ENCODE measurements at places on chromosomes 2 and 18.
A peak's percentile ranks its signal among the peaks of the same experiment; 100 is the strongest.

DNA sequence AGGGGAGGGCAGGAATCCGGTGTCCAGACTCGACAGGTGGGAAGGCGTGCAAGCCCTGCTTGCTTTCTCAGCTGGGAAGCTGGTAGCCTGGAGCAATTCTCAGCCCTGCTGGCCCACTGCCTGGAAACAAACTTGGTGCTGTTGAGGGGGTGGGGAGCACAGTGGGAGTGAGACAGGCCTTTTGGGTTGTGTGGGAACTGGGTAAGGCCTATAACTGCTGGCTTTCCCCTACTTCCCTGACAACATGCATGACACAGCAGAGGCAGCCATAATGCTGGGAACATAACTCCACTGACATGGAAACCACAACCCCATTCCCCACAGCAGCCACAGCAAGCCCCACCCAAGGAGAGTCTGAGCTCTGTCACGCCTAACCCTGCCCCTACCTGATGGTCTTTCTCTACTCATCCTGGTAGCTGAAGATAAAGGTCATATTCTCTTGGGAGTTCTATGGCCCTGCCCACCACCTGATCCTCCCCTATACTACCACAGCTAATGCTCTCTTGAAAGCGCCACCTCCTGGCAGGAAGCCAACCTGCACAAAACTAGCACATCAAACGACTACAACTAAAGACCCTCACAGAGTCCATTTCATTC lies 122.9 kb upstream of the ACVR1C start:
- peak; percentile 43 for DNase-seq

DNA sequence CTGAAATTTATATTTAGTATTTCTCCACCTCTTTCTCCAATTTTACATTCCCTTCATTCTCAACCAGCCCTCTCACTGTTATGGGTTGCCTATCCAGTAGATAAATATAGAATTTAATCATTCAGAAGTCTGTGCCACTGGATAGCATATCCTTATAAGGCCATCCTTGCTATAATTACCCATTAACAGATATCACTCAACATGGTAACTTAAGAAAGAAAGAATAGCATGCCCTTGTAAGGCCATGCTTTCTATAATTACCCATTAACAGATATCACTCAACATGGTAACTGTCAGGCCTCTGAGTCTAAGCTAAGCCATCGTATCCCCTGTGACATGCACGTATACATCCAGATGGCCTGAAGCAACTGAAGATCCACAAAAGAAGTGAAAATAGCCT lies 1137.4 kb upstream of the FAM98A start:
- DNase-seq, result no peak

- DNase-seq, result no peak
Measured at GRCh38 chr2:106223347-106223746, 29.2 kb upstream of the UXS1 start.

DNA sequence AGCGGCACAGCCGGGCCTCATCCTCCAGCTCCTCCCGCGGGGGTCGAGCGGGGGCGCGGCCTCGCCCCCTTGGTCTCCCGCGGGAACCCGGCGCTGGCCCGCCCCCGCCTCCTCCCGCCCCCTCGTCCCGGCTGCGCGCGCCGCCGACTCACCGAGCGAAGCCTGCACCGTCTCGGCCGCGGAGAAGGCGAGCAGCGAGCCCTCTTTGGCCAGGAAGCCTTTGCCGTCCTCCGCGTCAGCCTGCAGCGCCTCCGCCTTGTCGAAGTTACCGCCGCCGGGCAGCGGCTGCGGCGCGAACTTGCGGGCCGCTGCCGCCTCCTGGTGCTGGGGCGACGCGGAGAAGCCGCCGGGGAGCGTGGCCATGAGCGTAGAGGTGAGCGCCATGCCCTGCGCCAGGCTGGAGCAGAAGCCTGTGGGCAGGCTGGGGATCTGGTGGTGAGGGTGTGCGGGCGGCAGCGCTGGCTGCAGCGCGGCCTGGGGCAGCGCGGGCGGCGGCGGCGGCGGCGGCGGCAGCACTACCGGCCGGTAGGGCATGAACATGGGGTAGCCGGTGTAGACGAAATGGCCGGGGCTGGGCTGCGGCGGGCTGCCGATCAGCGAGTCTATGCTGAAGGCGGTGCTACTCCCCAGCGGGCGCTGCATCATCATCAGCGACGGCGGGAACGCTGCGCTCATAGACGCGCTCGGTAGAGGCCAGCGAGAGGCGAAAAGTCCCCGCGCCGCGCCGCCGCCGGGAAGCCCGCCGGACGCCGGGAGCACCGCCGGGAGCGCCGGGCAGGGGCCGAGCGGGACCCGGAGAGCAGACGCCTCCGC lies 683 bp downstream of the GBX2 start:
- DNase-seq, result no peak

- DNase-seq, result no peak
Measured at GRCh38 chr18:37900326-37900725, 334.7 kb upstream of the CELF4 start.

GRCh38 chr18:6509832-6510231 lies 95.1 kb upstream of the L3MBTL4 start:
- DNase-seq, result no peak

- DNase-seq, result no peak
Measured at GRCh38 chr2:105890111-105890510, 145.4 kb downstream of the NCK2 start.

DNA sequence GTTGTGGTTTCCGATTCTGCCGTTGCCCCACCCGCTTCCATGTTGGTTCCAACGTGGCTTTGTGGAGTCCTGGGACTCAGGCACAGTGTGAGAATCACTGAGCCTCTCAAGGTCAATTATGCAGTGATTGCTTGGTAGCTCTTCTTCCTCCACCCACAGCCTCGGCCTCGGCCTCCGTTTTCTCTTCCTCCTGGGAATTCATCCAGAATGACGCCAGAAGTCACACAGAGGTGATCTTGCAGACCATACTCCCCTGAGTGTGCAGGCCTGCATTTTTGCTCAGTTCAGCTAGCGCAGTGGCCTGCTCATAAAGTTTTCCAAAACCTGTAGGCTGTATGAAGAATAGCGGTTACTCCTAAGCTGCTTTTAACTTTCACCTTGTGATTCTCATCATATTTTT lies 273.3 kb downstream of the GBX2 start:
- DNase-seq, result no peak

DNA sequence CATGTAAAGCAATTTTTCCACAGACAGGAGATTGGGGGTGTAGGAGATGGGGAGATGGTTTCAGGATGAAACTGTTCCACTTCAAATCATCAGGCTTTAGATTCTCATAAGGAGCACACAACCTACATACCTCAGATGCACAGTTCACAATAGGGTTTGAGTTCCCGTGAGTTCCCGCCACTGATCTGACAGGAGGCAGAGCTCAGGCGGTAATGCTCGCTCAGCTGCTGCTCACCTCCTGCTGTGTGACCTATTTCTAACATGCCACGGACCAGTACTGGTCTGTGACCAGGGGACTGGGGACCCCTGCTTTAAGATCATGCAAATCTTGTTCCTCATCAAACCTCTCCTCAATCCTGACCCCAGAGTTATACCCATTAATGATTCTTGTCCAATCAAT lies 70.1 kb downstream of the RPE start:
- DNase-seq, result no peak

DNA sequence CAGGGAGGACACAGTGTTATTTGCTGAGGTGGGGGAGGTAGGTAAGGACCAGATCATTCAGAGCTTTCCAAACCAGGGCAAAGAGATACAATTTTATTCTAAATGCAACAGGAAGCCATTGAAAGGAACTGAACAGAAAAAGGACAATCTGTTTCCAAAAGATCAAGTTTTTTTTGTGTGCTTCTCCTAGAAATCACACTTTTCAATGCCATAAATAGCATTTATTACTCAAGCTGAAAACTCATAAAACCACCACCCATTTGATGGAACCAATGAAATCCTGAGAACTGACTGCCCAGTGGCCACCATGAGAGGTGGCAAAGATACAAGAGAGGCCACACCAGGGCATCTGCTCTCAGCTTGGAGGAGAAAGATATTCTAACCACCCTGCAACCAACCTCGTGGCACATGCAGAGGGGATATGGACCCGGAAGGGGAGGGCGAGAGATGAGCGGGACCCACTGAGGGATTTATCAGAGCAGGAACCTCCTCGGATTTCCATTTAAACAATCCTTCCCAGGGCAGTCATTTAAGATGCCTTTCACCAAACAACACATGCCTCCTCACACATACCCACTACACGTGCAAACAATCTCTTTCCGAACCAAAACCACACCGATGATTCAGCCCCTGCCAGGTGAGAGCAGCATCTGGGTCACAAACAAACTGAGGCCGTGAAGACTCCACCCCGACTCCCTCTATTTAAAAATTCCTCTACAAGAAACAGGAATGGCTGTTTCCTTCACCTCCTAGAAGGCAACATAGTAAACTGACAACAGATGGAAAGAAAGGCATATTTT lies 8.8 kb downstream of the CYB5A start:
- no peak for DNase-seq

- no peak for DNase-seq
Measured at GRCh38 chr2:236536727-236537398, 32.8 kb upstream of the ACKR3 start.

DNA sequence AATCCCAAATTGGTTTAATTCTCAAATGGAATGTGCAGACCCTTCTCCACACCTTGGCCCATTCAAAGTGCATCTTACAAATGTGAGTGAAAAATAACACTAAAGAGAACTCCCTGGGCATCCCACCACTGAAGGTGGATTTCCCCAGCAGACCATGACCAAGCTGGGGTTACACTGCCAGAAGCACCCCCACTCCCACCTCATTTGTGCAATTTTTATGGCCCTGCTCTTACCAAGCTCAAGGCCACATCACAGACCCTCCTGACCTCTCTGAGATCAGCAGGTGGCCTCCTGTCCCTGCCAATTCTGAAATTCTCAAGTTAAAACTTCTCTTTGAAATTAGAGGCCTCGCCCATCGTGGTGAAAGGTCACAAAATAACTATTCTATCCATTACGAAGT lies 21.6 kb downstream of the SIGLEC15 start:
- DNase-seq, result no peak

DNA sequence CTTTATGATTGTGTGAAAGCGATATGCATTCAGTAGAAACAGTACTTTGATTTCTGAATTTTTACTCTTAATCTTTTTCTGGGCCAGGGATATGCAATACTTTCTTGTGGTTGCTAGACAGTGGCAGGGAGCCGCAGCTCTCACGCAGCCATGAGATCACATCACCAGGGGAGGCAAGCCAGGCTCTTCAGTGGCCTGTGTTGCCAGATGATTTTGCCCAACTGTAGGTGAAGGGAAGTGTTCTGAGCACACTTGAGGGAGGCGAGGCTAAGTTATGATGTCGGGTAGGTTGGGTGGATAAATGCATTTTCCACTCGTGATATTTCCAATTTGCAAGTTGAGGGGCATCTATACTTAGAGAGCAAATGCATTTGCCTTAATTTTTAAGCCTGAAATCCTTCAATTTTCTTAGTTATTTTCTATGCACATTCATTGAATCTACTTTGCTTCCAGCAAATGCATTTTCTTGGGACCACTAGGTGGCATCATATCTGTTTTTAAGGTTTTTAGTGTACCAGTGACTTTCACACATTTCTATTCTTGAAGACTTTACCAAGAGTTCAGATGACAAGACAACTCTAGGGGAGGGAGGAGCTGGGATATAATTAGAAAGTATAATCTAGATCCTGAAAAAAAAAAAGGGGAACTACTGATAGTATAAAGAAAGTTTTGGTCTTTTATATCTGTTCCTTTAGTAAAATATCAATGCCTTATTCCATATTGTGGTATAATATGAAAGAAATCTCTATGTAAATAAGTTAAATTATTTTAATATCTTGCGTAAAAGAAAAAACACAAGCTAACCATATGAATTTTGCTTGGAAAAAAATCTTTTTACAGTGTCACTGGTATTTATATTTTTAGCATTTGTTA lies 643.3 kb downstream of the SOCS6 start:
- DNase-seq, result no peak

- no peak for DNase-seq
Measured at GRCh38 chr2:23635442-23636340, 250.7 kb downstream of the KLHL29 start.

GRCh38 chr2:239870863-239871262 lies 154.3 kb downstream of the NDUFA10 start:
- no peak for DNase-seq

GRCh38 chr2:37156071-37156856 lies 516 bp downstream of the EIF2AK2 start:
- peak; percentile 83 for DNase-seq

GRCh38 chr2:216575465-216575864 lies 57.8 kb upstream of the IGFBP2 start:
- no peak for DNase-seq

GRCh38 chr18:9437672-9438071 lies 37.6 kb upstream of the RALBP1 start:
- no peak for DNase-seq

All from femur (tissue), 1 donor.